Hair follicle dermal papilla cell (primary cell): ENCODE measurements at places on chromosomes 3 and 15. TPM values are rescaled to one million over a fixed set of nuclear protein-coding genes. Genes with fewer than 3 reads are reported as not detected.

KLHL40 gene
- total RNA-seq = not detected in 2 replicates

ITGA11 gene
- 11.4 and 21.9 TPM in 2 replicates for total RNA-seq

HERC2 gene
- 47.8 and 55.0 TPM in 2 replicates for total RNA-seq

RTP4 gene
- 2.8 and 3.3 TPM in 2 replicates for total RNA-seq

LRRC34 gene
- 3.4 and 3.7 TPM in 2 replicates for total RNA-seq

DGKG gene
- under 0.01 and 0.24 TPM in 2 replicates for total RNA-seq

TUSC7 gene
- not detected in 2 replicates for total RNA-seq

AAGAB gene
- total RNA-seq = 38.5 and 38.7 TPM in 2 replicates

SST gene
- not detected in 2 replicates for total RNA-seq

MELTF gene
- 6.1 and 7.3 TPM in 2 replicates for total RNA-seq

GABRR3 gene
- total RNA-seq = not detected in 2 replicates

PLA2G4D gene
- not detected in 2 replicates for total RNA-seq

FBXW12 gene
- 0.12 and 0.32 TPM in 2 replicates for total RNA-seq

PAQR5 gene
- total RNA-seq = 2.6 and 3.5 TPM in 2 replicates

KBTBD13 gene
- not detected in 2 replicates for total RNA-seq

RYR3 gene
- total RNA-seq = under 0.01 TPM in 2 replicates

PCSK6 gene
- 0.65 TPM in 1 of 2 replicates, not detected in the other for total RNA-seq

UNC13C gene
- not detected in 2 replicates for total RNA-seq

GPR160 gene
- 0.32 and 0.36 TPM in 2 replicates for total RNA-seq

MUC4 gene
- not detected in 2 replicates for total RNA-seq

APOD gene
- total RNA-seq = 8.6 and 12.0 TPM in 2 replicates

BCL2A1 gene
- not detected in 2 replicates for total RNA-seq

TRIM42 gene
- not detected in 2 replicates for total RNA-seq

MYZAP gene
- not detected in 2 replicates for total RNA-seq

ST8SIA2 gene
- total RNA-seq = 18.2 and 24.2 TPM in 2 replicates

PTH1R gene
- total RNA-seq = 4.5 and 11.0 TPM in 2 replicates

SLC24A5 gene
- 0.16 TPM in 1 of 2 replicates, not detected in the other for total RNA-seq

OCA2 gene
- 0.12 TPM in 1 of 2 replicates, not detected in the other for total RNA-seq

MYRIP gene
- 0.49 and 0.65 TPM in 2 replicates for total RNA-seq

NEK11 gene
- 10.7 and 14.9 TPM in 2 replicates for total RNA-seq

SEMA7A gene
- 34.2 and 41.2 TPM in 2 replicates for total RNA-seq

FANCD2OS gene
- total RNA-seq = not detected in 2 replicates

CHRFAM7A gene
- total RNA-seq = 0.32 and 2.2 TPM in 2 replicates

GNAT1 gene
- not detected in 2 replicates for total RNA-seq

ADGRG7 gene
- total RNA-seq = not detected in 2 replicates

AADACL2 gene
- not detected in 2 replicates for total RNA-seq

MAP1A gene
- total RNA-seq = 115 and 116 TPM in 2 replicates

SPESP1 gene
- 2.6 and 5.0 TPM in 2 replicates for total RNA-seq

CASR gene
- total RNA-seq = not detected in 2 replicates

CNBP gene
- total RNA-seq = 223 and 243 TPM in 2 replicates

ZIC1 gene
- 88.3 and 125 TPM in 2 replicates for total RNA-seq

CAMK1 gene
- 24.0 and 24.9 TPM in 2 replicates for total RNA-seq

GOLGA8R gene
- 1.8 and 4.0 TPM in 2 replicates for total RNA-seq

ASB14 gene
- total RNA-seq = not detected in 2 replicates
